ENCODE measurements at places on chromosomes 4 and X. TPM values are rescaled to one million over a fixed set of nuclear protein-coding genes. Genes with fewer than 3 reads are reported as not detected.

- H3K27me3 ChIP-seq: peaks cover 5% of the 10 kb centered on the region
- no peak overlapping the region for H3K27ac ChIP-seq
- H3K4me1 ChIP-seq: no peaks in the 10 kb centered on the region
- DNase-seq: no peak
- H3K4me3 ChIP-seq: no peak overlapping the region
Observed at GRCh38 chrX:70592091-70592490, 147.5 kb downstream of the DLG3 start.

- DNase-seq: no peak
- H3K4me1 ChIP-seq: no peaks in the 10 kb centered on the region
- H3K27me3 ChIP-seq: peaks cover 2% of the 10 kb centered on the region
- no peaks in the 10 kb centered on the region for H3K36me3 ChIP-seq
Observed at GRCh38 chr4:147103403-147103946, 157.8 kb upstream of the TTC29 start.

DNA sequence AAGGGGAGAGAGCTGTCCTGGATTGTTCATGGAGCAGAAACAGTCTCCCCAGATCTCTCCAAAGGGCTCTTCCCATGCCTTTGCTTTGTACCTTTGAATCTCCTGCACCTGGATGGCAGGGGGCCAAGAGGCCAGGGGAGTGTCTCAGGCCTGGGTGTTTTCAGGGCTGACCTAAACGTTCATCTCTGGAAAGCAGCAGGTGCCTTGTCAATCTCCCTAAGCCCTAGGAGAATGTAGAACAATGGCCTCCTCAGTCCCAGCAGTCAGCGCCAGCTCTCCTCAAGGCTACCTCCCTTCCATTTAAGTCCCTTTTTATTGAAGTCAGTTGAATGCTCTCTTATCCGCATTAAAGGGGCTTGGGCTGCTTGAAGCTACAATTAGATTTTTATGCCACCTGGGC is 31.2 kb upstream of the NSUN7 start:
- H3K27me3 ChIP-seq: no peaks in the 10 kb centered on the region
- no peaks in the 10 kb centered on the region for H3K36me3 ChIP-seq
- H3K27ac ChIP-seq: no peak overlapping the region
- no peak for DNase-seq
- H3K4me3 ChIP-seq: no peak overlapping the region
- no peaks in the 10 kb centered on the region for H3K4me1 ChIP-seq

The FAM53A gene
- 0.83 TPM for polyA plus RNA-seq

- H3K4me1 ChIP-seq: no peaks in the 10 kb centered on the region
- no peak overlapping the region for H3K4me3 ChIP-seq
- no peaks in the 10 kb centered on the region for H3K36me3 ChIP-seq
- H3K27ac ChIP-seq: no peak overlapping the region
Observed at GRCh38 chr4:169254546-169254983, 16.2 kb downstream of the SH3RF1 start.
